ENCODE measurements at places on chromosomes 3 and 15.

- DNase-seq, result peak; percentile 11
These were observed 1602.1 kb downstream of the SI start for GRCh38 chr3:163476179-163476578.

- DNase-seq, result no peak
These were observed 115.7 kb downstream of the ARRDC4 start for GRCh38 chr15:98076021-98076816.

DNA sequence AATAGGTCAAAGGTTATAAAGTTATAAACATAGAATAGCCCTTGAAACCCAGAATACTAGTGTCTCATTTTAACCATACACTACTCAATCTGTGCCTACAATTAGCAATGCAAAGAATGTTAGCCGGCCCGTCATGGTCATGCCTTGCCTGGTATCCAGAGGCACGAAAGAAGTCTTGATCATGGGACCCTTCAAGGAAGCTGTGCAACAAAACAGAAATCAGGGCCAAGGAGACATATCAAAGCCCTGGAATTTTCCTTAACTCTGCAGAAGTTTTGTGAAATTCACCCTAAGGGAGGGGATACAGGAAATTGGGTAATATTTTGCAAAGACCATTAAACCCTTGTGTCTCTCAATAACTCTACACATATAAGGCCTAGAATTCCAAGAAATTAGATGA, 482.4 kb downstream of the ROBO1 start:
- no peak for DNase-seq

DNA sequence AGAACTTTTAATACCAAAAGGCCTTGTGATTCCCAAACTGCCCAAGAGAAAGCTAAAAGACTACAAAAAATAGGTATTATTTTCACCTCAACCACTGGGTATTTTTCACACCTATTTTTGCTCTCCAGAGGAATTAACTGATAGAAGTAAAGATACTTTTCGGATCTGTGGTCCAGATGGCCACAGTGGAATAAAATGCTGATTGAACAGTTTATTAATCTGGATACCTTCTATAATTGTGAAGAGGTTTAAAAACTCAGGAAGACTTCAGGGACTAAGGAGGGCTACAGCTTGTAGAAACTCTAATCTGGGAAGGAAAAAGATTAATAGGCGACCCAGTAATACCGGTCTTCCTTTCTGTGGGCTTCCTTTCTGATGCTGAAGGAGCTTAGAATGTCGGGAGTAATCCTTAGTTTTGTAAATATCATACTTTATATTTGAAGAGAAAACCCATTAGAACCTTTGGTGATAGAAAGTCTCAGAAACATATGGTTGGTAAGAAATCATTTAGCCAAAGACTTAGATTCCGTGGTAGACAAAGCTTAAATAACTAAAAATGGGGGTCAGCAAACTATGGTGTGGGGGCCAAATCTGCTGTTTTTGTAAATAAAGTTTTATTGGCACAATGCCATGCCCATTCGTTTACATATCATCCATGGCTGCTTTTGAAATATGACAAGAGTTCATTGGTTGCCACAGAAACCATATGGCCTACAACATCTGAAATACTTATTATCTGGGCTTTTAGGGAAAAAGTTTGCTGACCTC, 47.8 kb downstream of the TTC23 start:
- DNase-seq, result no peak

DNA sequence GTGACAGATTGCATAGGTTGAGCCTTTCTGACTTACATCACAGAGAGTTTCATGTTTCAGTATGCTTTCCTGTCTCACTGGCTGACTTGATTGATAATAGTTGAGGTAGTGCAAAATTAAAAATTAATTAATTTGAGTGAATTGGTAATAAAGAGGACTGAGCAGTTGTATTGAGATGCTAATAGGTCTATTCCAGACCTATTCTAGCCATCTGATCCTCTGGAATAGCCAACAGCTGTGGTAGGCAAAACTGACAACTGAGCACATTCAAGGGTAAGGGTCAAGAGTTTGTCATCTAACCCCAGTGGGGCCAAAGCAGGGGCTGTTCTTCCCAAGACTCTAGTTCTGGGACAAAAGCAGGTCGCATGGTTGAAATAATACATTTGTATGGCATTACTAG, 132.4 kb downstream of the EPHA3 start:
- DNase-seq, result no peak

DNA sequence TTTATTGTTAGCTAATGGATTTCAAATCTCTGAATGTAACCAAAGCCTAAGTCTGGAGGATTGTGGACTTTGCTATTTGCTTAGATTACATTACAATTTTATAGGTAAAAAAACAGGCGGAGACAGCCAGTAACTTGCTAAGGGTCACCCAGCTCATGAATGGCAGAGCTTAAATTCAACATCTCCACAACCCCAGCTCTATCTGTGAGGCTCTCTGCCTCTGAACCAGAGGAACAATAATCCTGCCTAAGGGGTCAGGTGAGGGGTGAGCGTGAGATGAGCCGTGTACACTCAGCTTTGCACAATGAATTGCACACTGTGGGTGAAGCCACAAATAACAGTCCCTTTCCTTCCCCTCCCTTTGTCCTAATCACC, 69.8 kb upstream of the SPATA12 start:
- DNase-seq, result no peak

Measured in NCI-H2171 treated with DMSO at 0.1 percent for 48 hours (cell line).